ENCODE measurements at places on chromosomes 1 and 21.

DNA sequence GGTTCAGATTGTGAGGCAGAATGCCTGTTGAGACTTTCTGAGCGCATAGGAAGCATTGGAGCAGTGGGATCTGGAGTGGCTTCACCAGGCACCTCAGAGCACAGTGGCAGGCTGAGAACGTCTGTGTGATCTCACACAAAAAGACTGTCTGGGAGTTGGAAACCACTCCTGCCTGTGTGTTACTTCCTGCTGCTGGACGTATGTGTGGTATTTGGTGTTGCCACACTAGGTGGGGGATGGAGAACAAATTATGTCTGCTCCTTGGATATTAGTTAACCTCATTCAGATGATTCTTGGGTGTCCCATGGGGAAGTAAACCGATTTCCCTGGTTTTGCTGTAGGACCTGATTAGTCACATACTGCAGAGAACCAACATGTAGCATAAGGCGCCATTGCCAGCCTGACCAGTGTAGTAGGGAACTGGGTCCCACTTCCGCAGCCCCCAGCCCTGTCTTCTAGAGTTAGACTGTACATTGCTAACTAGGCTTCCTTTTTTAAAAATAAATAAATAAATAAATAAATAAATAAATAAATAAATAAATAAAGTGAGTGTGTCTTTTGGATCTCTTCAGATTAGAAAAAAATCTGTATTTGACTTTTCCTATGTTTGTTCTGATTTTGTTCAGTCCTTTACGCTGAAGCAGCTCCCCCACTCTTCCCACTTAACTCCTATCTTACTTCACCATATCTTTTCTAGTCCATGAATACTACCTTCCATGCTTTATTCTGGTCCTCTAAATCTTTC lies 26.9 kb downstream of the UCK2 start:
- no peak for DNase-seq

- no peak for DNase-seq
Measured at GRCh38 chr1:240909701-240910457, 297.9 kb upstream of the GREM2 start.

DNA sequence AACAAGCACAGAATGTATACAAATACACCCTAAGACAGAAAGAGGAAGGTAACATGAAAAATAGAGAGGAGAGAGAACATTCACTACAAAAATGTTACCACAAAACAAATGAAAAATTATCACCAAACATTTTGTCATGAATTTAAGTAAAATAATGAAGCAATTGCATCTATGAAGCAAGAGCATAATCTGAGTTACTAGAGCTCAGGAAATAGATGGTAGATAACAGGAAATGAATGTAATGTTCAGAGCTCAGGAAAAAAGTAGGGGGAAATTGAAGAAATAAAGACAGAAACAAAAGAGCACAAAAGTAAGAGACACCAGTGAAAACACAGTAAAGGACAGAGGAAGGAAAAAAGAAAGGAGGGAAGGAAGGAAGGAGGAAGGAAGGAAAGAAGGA lies 19.4 kb downstream of the SEC16B start:
- DNase-seq, result no peak

DNA sequence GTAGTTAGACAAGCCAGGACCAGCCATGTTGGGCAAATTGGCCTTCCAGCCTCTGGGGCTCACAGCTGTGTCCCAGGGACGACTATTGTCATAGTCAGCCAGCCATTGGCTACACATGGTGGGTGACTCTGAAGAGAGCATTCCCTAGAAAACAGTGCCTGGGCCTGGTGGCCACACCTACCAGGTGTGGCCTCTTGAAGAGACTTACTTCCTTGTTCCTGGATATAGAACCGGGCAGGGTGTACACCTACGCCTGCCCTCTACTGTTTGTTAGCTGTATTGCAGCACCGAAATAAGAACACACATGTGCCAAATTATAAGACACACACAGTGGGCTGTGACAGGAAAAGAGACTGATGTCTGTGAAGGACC lies 134.6 kb upstream of the ARHGEF16 start:
- DNase-seq, result peak; percentile 89

GRCh38 chr21:42007356-42007940 lies 2.7 kb downstream of the ZBTB21 start:
- no peak for DNase-seq

DNA sequence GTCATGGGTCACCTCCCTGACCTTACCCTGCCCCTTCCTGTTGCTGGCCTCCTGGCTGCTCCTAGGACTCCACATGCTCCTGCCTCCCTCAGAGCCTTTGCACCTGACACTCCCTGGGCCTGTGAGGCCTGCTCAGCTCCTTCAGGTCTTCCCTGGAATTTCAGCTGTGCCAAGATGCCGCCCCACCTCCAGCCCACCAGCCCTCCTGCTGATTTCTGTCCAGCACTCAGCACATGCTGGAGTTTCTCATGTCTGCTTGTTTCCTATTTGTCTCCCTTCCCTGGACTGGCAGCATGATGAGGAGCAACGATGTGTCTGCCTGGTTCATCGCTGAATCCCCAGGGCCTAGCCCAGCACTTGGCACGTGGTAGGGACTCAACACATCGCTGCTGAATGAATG lies 3.0 kb downstream of the MFAP2 start:
- DNase-seq, result no peak

DNA sequence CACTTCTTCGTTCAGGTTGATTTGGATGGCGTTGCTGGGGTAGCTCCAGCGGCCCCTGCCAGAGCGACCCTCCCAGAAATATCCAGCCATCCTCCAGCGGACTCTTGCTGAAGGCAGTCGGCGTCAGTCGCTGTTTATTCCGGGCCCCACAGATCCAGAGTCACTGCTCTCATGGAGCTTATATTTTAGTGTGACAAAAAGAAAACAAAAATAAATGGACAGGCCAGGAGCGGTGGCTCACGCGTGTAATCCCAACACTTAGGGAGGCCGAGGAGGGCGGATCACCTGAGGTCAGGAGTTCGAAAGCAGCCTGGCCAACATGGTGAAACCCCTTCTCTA lies 791 bp upstream of the CFAP298 start:
- DNase-seq, result no peak
